ENCODE measurements at places on chromosomes 5 and 9. TPM values are rescaled to one million over a fixed set of nuclear protein-coding genes. Genes with fewer than 3 reads are reported as not detected.

The CATSPER3 gene
- 0.33 TPM for total RNA-seq

The AMBP gene
- total RNA-seq, result not detected

The EIF4E1B gene
- 0.54 TPM for total RNA-seq

The VAV2 gene
- 27.2 TPM for total RNA-seq

The HRCT1 gene
- total RNA-seq, result 0.87 TPM

The CAMK4 gene
- total RNA-seq, result 34.5 TPM

The FBP2 gene
- total RNA-seq, result 0.28 TPM

The ADAMTS13 gene
- 9.1 TPM for total RNA-seq

The PCDHB6 gene
- 1.1 TPM for total RNA-seq

The GMCL2 gene
- total RNA-seq, result not detected

The LIX1 gene
- 0.46 TPM for total RNA-seq

The CDO1 gene
- 2.9 TPM for total RNA-seq

The NUTM2G gene
- total RNA-seq, result not detected

The EQTN gene
- total RNA-seq, result not detected

The OR1J2 gene
- not detected for total RNA-seq

The KLF9 gene
- total RNA-seq, result 0.87 TPM

The ELOVL7 gene
- 4.4 TPM for total RNA-seq

The SLCO4C1 gene
- total RNA-seq, result 18.0 TPM

The RORB gene
- total RNA-seq, result 0.51 TPM

The ADAMTS2 gene
- total RNA-seq, result 1.5 TPM

The KCNMB1 gene
- 1.1 TPM for total RNA-seq

The LCN10 gene
- not detected for total RNA-seq

The LCN12 gene
- total RNA-seq, result 1.5 TPM

The DCP2 gene
- total RNA-seq, result 75.6 TPM

The DMRT3 gene
- total RNA-seq, result not detected

The MAML1 gene
- total RNA-seq, result 30.0 TPM

The WNT8A gene
- total RNA-seq, result 0.69 TPM

The PCDHGA3 gene
- 1.4 TPM for total RNA-seq

The PCDHGA8 gene
- total RNA-seq, result 2.6 TPM

The PCDHA1 gene
- 0.13 TPM for total RNA-seq

The RNF180 gene
- 7.8 TPM for total RNA-seq

The GRM6 gene
- not detected for total RNA-seq

The SLC34A1 gene
- total RNA-seq, result not detected

The LVRN gene
- total RNA-seq, result 1.3 TPM

The FOXD4L6 gene
- total RNA-seq, result not detected

The SPATA31D4 gene
- not detected for total RNA-seq

The TMEM174 gene
- total RNA-seq, result not detected

The MEIKIN gene
- not detected for total RNA-seq

The NR5A1 gene
- total RNA-seq, result 1.2 TPM

The GNA14 gene
- total RNA-seq, result 10.6 TPM

The AK8 gene
- 2.0 TPM for total RNA-seq

The TNFSF8 gene
- not detected for total RNA-seq

The GPR150 gene
- not detected for total RNA-seq

The SEMA6A gene
- 180 TPM for total RNA-seq

The NR6A1 gene
- total RNA-seq, result 63.8 TPM

The CEL gene
- total RNA-seq, result 4.2 TPM

The RAB24 gene
- total RNA-seq, result 15.9 TPM

The RETREG1 gene
- 15.8 TPM for total RNA-seq

The BTNL9 gene
- total RNA-seq, result 24.3 TPM

The KLF4 gene
- total RNA-seq, result 16.4 TPM

The DAB2 gene
- 70.7 TPM for total RNA-seq

The GZMA gene
- total RNA-seq, result 0.62 TPM
